ENCODE measurements at places on chromosomes 5 and 9. TPM values are rescaled to one million over a fixed set of nuclear protein-coding genes. Genes with fewer than 3 reads are reported as not detected.

ENG gene
- 3.1 TPM for total RNA-seq

GZMA gene
- total RNA-seq = not detected

FAM13B gene
- 10.0 TPM for total RNA-seq

CATSPER3 gene
- total RNA-seq = 0.10 TPM

MEIKIN gene
- total RNA-seq = not detected

HAVCR2 gene
- not detected for total RNA-seq

GARIN3 gene
- total RNA-seq = not detected

NR5A1 gene
- total RNA-seq = not detected

PRLR gene
- total RNA-seq = 0.07 TPM

TRIM7 gene
- total RNA-seq = 37.6 TPM

OBP2B gene
- total RNA-seq = not detected

PCA3 gene
- total RNA-seq = not detected

AFAP1L1 gene
- 16.6 TPM for total RNA-seq
